Hindlimb muscle (tissue), 1 donor: ENCODE measurements at places on chromosomes 4 and X. TPM values are rescaled to one million over a fixed set of nuclear protein-coding genes. Genes with fewer than 3 reads are reported as not detected.

Gene HSD17B11
- 18.9 TPM for polyA plus RNA-seq

Gene EDA2R
- 1.8 TPM for polyA plus RNA-seq

Gene PAGE4
- not detected for polyA plus RNA-seq

Gene OTUD6A
- polyA plus RNA-seq, result not detected

DNA sequence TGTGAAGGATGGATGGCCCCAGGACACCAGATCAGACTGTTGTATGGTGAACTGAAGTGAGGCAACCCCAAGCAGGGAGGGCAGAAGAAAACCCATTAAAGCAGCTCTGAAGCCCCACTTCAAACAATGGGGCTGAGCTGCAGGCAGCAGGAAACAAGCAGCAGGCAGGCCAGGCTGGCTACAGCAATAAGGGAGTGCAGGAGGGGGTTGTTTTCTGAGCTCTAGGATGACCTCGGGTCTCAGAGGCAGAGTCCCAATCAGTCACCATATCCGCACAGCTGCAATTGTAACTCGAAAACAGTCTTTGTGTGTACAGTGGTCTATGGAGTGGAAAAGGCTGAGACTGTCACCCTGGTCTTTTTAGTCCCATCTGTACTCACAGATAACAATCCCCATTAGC, 90.4 kb downstream of the COL4A6 start:
- DNase-seq, result no peak

- DNase-seq, result peak; percentile 29
Measured at GRCh38 chr4:40255393-40256281, 58.8 kb downstream of the RHOH start.

GRCh38 chrX:13270360-13270759, 49.5 kb downstream of the ATXN3L start:
- no peak for DNase-seq

DNA sequence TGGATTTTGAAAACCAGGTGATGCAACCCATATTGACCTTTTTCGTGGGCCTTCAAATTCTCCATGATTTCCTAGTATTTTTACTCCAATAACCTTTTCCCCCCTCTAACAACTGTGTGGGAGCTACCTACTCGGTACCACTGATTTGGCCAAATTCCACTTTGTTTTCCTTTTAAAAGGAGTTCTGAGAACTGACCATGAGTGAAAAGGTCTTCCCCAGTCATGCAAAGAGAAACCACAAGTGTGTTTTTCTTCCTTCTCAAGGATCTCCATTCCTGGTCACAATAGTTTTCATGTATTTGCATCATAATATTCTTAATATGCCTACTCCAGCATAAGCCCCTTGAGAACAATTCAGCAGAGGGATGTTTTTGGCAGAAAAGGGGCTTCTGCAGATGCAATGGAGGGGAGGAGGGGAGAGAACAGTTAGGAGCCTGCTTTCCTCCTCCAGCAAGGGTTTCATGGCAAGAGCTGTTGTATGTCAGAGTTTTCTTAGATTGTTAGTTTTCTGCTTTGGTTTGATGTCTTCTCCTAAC, 195.3 kb upstream of the ANXA3 start:
- DNase-seq, result no peak

DNA sequence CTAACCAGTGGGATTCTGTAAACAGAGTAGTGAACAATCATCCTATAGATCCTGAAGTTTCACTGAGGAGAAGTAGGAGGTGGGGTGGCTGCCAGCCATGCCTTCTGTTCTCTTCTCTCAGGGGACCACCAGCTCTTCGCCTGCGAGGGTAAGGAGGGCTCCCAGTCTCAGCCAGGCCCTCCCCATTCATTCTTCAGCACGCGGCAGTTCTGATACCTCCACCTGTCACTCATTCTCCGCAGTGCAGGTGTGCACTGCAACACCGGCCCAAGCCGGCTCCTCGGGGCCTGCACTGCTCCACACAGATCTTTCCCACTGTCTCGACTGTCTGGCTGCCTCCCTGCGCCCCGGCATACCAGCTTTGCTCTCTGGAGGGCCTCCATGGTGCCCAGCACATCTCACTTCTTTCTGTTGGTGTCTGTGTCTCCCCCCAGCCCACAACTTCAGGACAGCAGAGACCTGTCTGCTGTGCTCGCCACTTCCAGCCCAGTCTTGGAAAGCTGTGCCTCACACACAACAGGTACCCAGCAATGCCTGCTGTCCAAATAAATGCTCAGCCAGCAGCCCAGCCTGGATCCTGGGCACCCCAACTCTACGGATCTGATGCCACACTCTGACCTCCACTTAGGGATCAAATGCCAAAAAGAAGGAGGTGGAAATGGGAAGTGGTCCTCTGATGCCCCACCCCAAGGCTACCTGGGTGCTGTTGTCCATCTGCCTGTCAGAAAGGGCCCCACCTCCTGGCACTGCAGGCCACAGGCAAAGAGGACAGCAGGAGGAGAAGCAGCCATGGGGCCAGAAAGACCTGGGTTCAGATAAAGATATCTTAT, 29.0 kb downstream of the ACOX3 start:
- no peak for DNase-seq

DNA sequence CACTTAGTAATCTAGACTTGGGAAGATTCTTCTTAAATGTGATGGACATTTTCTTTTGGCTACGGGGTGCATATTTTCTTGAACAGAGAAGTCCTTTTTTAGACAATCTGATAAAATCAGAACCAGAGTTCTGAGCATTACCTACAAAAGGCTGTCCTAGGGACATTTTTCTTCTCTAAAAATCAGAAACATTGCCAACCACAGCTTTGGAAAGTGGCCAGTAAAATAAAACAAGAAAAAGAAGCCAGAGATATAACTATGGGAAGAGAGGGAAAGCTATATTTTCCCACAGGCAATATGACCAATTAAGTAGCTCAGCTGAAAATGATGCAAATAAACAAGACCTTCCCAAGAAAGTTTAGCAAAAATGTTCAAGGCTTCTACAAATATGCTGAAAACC, 55.9 kb downstream of the MXRA5 start:
- DNase-seq, result no peak

DNA sequence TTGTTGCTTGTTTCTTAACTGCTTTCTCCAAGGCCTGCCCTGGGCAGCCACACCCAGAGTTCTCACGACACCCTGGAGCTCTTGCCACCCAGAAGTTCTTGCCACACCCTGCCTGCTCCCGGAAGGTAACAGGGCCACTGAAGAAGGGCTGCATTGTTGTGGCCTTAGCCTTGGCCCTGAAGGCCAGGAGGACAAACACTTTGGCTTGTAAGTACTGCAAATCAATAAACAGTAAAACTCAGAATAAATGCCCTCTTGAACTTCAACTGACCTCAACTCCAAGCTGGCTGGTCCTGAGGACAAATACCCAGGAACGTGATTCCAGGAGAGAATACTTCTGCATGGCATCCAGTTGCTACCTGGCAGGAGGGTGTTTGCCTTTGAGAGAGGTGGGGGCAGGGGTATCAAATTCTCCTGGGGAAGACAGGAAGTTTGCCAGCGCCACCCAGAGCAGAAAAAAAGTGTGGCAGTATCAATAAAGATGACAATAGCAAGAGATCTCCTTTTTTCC, 54.1 kb downstream of the TLR10 start:
- no peak for DNase-seq

DNA sequence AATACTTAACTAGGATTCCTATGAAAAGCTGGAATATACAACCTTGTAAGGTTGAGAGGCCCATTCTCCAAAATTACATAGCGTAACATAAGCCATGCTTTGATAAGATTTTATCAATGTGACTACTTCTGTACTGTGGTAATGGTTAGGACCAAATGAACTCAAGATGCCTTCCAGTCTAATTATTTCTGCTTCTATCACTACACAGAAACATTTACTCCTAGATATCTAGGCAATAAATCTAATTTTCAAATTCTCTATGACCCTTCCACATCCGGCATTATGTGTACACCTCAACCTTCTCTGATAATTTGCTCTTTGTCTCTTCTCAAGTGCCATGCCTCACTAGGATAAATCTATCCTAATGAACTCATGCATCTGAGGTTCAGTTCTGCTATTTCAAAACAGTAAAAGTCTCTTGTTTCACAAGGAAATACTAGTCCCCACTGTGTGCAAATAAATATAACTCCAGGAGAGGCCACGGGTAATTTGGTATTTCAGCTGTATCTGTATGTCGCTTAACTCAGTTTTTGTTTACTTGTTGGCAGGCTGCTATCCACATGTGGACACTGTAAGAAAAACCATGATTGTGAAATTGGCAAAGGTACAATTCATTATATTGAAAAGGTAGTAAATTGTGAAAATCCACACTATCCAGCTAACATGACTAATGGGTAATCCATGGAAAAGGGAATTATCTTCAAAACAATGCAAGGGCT, 93.3 kb downstream of the PRDM5 start:
- DNase-seq, result no peak

DNA sequence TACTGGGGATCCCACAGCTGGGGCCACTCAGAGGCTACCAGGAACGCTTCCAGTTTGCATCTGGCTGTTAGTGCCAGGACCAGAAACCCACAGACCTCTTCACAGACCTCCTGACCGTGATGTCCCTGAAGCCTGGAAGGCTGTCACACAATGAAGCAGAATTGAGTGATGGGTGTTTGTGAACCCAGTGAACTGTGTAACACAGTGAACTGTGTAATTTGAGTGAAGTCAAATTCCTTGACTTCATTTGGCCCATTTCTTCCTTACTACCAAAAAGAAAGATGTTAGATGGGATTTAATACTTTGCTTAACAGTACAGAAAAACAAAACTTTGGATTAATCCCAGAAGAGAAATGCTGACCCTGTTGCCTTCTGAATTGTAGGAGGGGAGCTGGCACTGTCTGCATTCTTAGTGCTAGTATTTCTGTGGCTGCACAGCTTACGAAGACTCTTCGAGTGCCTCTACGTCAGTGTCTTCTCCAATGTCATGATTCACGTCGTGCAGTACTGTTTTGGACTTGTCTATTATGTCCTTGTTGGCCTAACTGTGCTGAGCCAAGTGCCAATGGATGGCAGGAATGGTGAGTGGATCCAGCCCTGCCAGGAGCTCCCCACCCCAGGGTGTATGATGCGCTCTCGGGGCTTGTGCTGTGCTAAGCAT, 17.8 kb downstream of the SRD5A3 start:
- no peak for DNase-seq

DNA sequence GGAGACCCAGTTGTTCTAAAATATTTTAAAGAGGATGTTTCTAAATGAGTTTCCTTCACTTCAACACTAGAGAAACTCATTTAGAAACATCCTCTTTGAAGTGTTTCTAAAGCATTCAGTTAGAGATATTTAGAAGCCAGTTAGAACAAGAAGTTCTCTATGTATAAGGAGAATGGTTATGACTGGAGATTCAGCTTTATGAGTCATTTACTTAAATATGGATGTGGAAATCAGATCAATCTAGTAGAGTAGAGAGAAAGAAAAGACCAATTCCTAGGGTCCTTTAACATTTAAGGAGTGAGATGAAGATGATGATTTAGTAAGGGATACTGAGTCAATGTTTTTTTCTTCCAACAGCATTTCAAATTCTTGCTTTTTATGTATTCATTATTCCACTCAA, 234.1 kb downstream of the GRXCR1 start:
- no peak for DNase-seq

- DNase-seq, result no peak
Measured at GRCh38 chr4:134365852-134366251, 164.3 kb upstream of the PABPC4L start.

DNA sequence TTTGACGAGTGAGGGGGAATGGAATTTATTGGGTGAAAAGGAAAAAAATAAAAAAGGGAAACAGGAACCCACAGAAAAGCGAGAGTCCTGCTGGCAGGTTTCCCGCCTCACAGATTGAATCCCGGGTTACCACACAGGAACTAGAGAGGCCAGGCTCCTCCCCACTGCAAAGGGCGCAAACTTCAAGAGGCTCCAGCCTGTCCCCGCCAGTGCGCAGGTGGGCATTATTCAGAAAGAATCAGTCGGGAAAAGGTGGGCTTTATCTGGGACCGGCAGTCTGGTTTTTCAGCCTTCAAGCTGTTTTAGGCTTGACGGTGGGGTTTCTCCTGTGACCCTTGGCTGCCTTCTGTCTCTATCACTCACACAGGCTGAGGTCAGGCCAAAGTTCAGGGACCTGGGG, 1496.8 kb downstream of the RPA4 start:
- no peak for DNase-seq

DNA sequence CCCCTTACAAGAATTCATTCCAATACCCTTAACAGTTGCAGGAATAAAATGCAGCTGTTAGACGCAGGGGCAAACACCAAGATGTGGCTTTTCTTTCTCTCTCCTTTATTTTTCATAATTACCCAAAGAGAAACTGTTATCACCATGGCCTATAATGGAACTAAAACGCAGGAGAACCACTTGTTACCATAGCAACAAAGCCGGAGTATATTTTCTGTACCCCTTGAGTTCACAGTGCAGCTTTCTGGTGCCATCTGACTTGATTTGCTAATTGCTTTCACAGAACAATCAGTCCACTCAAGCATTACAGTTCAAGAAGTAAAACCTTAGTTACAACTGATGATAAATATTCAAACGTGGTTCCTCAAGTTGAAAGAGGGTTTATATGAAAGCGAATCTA, 157.9 kb downstream of the AMELX start:
- no peak for DNase-seq

GRCh38 chr4:7335344-7336066, 99.2 kb downstream of the PSAPL1 start:
- DNase-seq, result no peak

DNA sequence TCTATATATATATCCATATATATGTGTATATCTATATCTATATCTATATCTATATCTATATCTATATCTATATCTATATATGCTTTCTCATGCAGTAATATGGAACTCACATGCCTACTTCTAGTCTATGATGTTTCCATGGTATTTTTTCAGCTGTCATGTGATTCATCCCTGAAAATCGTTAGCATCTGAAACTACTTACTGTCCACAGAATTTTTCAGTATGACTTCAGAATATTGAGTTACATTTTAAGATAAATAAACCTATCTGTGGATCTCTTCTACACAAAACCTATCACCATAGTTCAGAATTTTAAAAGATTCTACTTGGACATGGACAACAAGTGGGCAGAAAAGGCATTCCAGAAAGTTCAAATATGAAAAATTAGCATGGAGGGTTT, 855.1 kb upstream of the INTU start:
- DNase-seq, result no peak

DNA sequence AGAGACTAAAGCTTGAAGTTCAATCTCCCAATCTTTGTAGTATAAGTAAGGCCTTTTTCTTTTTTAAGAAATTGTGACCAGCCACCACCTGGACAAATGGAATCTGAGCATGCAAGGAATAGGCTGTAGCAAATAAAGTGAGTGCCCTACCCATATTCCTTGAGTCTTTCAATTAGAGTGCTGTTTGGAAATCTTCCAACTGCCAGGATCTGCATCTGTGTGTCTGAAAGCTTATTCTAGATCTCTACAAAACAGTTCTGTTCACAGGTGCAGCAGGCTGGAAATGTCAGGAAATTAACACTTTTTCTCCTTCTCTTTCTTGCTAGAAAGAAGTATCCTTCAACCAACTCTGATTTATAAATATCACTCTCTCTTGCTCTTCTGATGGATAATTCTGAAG, 76.7 kb upstream of the NDST3 start:
- no peak for DNase-seq

GRCh38 chr4:184313702-184314659, 96.3 kb upstream of the ENPP6 start:
- no peak for DNase-seq

DNA sequence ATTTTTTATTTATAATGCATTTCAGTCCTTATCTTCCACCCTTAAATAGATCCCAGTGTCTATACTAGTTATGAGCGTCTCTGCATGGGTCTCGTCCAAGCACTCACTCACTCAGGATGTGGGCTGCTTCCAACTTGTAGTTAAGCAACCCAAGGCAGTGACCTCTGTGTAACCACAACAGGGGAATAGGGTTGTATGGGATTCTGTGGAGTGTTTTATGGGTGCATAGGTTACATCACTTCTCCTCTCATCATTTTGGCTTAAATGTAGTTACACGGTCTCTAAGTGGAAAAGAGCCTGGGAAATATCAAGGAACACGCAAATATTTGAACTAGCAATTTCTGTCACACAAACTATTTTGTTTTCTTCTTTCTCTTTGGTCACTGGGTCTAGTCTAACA, 931.0 kb downstream of the STIM2 start:
- no peak for DNase-seq
